AML-193 (cell line): ENCODE measurements at places on chromosomes 3 and 15.

GRCh38 chr3:158107605-158108444 is 1.6 kb upstream of the SHOX2 start:
- no peak for DNase-seq

GRCh38 chr15:34357653-34358052 is 9.3 kb downstream of the LPCAT4 start:
- no peak for DNase-seq

- no peak for DNase-seq
These were observed 112.5 kb upstream of the SMAD3 start for GRCh38 chr15:66952756-66953522.

DNA sequence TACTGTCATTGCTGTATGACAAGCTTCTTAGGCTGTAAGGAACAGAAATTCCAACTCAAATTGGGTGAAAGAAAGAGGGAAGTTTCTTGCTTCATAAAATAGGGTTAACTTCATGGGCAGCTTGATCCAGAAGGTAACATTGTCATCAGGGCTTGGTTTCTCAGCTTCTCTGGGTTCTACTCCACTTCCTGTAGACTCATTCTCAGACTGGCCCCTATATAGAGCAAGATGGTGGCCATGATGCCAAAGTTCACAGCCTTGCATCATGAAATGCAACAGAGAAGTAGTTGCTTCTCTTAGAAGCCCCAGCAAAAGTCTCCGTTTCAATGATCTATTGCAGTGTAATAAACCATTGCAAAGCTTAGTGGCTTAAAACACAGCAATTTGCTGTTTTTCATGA is 33.6 kb downstream of the TMEM40 start:
- DNase-seq: no peak

GRCh38 chr3:47496892-47497291 is 16.6 kb downstream of the ELP6 start:
- DNase-seq: no peak

DNA sequence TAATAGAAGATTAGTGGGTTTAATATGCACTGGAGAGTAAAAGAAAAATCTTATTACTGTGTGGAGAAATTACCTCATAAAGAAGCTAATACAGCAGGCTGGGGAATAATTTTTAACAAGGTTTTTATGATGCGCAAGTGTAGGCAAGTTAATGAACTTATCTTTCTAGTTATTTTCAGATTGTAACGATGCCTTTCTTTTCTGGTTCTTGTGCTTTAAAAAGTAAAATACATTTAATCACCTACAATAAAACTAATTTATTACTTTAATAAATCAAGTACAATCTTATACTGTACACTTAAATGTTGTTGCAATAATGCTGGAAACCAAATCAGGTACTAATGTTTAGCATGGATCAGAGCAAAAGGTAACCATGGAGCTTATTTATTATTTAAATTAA is 266.6 kb downstream of the ZIC1 start:
- DNase-seq: no peak

GRCh38 chr3:153001210-153002078 is 160.6 kb upstream of the RAP2B start:
- no peak for DNase-seq

GRCh38 chr3:19248767-19249166 is 100.5 kb downstream of the KCNH8 start:
- DNase-seq: no peak

GRCh38 chr3:139559541-139559940 is 20.0 kb upstream of the RBP1 start:
- no peak for DNase-seq

DNA sequence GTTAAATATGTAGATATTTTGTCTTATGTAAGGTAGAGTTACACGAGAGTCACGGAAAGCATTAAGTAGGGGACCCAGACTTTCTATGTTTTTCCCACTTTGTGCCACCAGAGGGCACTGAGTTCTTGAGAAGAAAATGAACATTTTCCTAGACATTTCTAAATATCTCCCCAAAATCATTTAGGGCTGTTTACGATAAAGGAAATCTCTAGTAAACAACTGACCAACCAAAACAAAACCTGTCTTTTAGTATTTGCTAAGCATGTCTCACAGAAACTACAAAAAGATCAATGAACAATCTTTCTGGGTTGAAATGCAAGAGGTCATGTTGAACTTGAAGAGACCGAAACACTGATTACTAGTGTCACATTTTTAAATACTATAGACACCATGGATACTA is 16.1 kb downstream of the POU1F1 start:
- DNase-seq: peak; percentile 67

DNA sequence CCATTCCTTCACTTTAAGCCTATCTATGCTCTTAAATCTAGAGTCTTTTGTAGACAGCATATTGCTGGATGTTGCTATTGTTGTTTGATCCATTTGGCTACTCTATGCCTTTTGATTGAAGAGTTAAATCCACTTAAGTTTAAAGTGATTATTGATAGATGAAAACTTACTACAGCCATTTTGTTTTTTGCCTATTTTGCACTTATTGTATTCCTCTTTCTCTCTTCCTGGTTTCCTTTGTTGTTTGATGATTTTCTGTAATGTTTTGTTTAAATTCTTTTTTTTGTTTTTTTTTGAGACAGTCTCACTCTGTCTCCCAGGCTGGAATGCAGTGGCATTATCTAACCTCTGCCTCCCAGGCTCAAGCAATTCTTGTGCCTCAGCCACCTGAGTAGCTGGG is 19.8 kb downstream of the IQCF6 start:
- DNase-seq: no peak

DNA sequence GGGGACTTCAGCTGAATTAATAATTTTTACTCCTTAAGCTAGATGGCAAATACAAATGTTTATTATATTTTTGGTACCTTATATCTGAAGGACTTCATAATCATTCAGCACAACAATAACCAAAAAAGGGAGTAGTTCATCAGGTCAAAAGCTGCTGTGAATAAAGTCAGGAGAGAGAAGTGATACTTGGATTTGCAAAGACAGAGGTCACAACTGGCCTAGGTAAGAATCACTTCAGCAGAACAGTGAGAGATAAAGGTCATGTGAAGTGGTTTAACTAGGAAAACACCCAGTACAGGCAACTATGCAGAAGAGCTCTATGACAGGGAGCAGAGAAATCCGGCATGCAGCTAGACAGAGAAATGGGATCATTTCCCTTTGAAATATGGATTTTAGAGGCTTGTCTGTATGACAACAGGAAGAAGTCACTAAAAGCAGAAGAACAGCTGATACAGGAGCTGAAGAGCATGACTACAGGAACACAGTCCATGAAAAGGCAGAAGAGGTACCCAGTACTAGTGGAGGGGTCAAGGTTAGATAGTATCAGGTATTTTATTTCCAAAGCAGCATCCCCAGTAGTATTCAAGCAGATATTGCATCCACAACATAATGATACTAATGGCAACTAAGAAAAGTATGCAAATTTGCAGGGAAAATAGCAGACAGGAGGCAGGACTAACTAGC is 25.7 kb downstream of the ZMAT3 start:
- DNase-seq: no peak

- DNase-seq: no peak
These were observed 118.5 kb downstream of the SEC22A start for GRCh38 chr3:123320221-123320620.
